OCI-LY7 (cell line): ENCODE measurements at places on chromosomes 5 and 9.

GRCh38 chr9:85199866-85200495, 530.5 kb downstream of the NTRK2 start:
- DNase-seq: no peak

- no peak for DNase-seq
These were observed 338.3 kb downstream of the RAB3C start for GRCh38 chr5:58921159-58921558.

DNA sequence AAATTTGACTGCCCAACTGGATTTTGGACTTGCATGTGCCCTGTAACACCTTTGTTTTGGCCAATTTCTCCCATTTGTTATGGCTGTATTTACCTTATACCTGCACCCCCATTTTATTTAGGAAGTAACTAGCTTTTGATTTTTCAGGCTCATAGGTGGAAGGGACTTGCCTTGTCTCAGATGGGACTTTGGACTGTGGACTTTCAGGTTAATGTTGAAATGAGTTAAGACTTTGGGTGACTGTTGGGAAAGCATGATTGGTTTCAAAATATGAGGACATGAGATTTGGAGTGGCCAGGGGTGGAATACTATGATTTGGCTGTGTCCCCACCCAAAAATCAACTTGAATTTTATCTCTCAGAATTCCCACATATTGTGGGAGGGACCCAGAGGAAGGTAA, 490.2 kb downstream of the PRR16 start:
- no peak for DNase-seq

DNA sequence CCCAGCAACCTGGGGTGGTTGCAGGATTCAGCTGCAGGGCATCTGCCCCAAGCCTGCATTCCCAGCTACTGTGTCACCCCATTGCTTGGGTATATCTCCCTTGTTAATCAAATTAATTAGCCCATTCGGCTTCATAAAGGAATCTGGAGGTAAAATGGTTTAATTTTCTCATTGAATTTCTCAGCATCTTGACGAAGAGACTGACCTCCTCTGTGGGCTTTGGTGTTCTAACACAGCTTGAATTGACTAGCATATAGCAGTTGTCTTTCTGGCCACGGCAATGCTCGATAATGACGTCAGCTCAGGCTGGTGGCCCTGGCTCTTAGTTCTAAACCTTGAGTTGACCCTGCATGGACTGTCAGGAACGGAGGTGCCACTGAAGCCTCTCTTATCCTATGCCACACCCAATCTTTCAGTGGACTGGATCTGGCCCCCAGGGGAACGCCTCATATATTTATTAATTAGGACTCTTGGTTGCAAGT, 72.4 kb downstream of the MSX2 start:
- DNase-seq: no peak

DNA sequence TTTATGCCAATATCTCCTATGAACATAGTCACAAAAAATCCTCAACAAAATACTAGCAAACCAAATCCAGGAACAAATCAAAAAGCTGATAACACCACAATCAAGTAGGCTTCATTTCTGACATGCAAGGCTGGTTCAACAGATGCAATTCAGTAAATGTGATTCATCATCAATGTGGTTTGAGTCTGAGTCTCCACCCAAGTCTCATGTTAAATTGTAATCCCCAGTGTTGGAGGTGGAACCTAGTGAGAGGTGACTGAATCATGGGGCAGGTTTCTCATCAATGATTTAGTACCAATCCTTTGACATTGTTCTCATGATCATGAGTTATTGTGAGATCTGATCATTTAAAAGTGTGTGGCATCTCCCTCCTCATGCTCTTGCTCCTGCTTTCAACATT, 1072.7 kb downstream of the NR2F1-AS1 start:
- no peak for DNase-seq

DNA sequence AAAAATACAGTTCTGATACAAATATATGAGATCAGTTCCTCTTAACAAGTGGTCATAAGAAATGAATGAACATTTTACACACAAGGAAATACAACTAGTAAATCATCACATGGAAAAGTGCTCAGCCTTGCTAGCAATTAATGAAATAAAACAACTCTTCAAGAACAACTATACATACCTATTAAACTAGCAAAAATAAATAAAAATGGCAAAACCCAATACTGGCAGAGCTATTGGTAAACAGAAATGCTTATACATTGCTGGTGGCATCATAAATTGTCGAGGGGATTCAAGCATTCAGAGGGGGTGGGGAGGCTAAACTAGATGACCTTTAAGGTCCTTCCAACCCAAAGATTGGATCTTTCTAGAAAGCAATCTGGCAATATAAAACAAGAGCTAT, 5.9 kb upstream of the FRRS1L start:
- no peak for DNase-seq

DNA sequence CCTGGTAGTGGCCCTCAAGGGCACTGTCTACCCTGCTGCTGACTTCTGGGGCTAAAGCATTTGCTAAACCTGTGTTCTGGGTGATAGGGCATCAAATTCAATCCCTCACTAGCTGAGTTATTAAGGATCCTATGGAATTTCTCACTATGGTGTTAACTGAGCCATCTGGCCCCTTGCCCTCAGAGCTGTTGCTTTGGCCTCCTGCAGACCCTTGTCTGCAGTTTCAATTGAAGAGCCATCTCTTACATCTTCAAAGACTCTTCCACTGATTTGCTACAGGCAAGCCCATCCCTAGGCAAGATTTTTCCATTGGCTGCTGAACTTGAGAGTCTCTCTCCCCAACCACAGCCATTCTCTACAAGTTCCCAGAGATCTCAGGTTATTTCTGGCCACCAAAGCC, 418.2 kb downstream of the ZNF608 start:
- no peak for DNase-seq

DNA sequence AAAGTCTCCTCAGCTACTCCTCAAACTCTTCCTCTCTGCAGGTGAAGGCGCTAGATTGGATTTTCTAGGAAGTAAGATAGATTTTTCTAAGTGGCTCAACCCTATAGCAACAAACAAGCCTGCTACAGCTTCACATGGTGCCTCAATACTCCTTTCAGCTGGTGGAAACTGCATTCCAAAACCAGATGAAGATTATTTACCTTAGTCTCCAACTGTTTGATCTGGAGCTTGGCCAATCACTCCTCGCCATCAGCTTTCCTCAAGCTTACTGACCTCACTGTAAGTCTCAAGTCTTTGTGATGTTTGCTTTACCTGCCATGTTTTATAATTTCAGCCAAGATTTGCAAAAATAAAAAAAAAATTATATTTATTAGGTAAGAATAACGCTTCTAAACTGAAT, 622.4 kb downstream of the CHSY3 start:
- no peak for DNase-seq

GRCh38 chr5:145509336-145510136, 325.6 kb downstream of the PRELID2 start:
- no peak for DNase-seq

- no peak for DNase-seq
These were observed 55.3 kb upstream of the TGFBR1 start for GRCh38 chr9:99049641-99050040.

DNA sequence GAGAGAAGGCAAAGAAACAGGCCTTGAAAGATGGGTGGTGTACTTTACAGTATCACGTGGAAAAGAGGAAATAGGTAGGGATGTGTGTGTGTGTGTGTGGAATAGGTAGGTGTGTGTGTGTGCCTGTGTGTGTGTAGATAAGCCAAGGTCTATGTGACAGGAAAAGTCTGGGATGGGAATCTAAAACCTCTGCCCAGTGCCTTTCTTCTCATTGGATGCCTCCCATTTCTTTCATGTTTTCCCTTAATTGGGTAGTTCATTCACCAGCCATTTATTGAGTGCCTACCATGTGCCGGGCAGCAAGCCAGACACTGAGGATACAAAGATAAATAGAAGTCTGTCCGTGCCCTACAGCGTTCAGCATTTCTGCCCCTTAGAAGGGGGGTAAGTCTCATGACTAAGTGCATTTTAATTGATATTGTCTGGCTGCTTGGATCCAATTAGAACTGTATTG, 1.0 kb downstream of the URM1 start:
- DNase-seq: peak; percentile 17

- DNase-seq: no peak
These were observed 11.2 kb upstream of the PARP8 start for GRCh38 chr5:50655067-50655809.

DNA sequence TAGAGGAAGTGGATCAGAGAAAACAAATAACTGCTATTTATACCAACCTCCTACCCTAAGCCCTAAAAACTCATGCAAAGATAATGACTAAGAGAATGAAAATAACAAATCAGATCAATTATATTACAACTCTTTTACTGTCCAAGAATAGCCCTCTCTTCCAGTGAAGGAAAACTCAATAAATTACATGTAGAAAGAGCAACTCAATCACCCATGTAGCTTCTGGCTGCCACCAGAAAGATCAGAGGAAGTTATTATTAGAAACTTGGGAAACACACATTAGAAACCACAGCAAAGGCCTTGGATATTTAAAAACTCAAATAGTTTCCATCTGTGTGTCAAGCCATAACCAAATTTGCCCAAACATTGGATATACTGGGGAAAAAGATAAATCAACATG, 134.0 kb upstream of the TARS1 start:
- DNase-seq: no peak

- no peak for DNase-seq
These were observed 31.6 kb downstream of the ABLIM3 start for GRCh38 chr5:149172709-149173505.

- DNase-seq: no peak
These were observed 54.5 kb downstream of the ELL2 start for GRCh38 chr5:95907067-95907705.

- no peak for DNase-seq
These were observed 62.3 kb downstream of the FOXI1 start for GRCh38 chr5:170168002-170168401.

DNA sequence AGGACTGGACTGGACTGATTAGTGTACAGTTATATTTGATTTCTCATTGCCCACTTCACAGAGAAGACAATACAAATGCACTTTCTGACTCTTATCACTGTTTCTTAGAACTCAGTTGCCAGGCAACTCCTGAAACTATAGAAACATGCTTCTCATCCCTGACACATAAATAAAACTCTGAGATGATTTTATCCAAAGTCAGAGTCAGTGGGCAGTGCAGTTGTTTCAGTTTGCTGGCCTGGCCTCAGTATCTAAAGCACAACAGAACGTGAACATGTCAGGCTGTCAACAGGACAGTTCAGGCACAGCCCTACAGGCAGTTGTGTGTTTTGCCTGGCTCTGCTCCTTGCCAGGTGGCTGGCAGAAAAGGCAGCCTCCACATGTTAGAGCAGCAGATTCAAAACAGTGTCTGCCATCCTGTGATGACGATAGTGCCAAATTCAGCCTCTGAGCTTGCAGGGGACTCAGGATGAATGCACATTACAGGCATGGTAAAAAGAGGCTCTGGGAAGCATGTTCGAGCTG, 65.1 kb upstream of the CCDC152 start:
- DNase-seq: no peak

- DNase-seq: no peak
These were observed 218.0 kb upstream of the C9orf72 start for GRCh38 chr9:27791311-27791710.

DNA sequence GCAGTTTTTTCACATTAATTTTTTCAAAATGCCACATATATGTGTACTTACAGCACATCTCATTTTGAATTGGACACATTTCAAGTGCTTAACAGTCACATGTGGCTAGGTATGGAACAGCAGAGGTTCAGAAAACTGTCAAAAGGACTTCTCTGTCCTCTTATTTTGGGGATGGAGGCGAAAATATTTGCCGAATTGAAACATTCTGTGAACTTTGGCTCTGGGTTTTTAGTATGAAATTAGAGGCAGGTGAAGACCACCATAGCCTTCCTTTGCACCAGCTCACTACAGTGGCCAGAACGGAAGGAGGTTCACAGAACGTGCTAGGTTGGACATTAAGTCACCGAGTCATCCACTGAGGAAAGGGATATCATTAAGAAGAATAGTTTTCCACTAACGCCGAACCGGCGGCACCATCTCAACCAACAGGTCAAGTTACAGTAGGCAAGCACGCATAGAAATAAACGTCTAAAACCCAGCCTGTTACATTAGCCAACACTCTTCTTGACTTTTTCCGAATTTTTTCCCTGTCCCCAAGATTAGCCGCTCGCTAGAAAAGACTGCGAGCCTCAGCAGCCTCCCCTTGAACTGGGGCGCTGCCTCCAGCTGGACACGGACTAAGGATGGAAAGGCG, 1.8 kb upstream of the TLE4 start:
- peak; percentile 27 for DNase-seq

DNA sequence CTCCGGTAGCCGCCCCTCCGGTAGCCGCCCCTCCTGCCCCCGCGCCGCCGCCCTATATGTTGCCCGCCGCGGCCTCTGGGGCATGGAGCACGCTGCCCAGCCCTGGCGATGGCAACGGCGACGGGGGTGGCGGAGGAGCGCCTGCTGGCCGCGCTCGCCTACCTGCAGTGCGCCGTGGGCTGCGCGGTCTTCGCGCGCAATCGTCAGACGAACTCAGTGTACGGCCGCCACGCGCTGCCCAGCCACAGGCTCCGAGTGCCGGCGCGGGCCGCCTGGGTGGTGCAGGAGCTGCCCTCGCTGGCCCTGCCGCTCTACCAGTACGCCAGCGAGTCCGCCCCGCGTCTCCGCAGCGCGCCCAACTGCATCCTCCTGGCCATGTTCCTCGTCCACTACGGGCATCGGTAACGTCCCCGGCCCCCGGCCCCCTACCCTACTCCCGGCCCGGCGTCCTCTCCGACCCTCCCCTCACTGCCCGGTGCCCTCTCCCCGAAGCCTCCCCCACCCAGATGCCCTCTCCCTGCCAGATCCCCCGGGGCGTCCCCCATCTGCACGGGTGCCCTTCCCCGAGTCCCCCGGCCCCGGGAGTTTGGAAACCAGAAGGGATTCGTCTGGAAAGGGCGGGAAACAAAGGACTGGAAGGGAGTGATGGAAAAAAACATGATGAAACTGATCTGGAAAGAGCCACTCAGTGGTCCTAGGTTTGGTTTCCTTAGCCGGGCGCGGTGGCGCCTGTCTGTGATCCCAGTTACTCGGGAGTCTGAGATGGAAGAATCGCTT, 417 bp downstream of the SRD5A1 start:
- DNase-seq: no peak

- no peak for DNase-seq
These were observed 493.0 kb upstream of the WWC1 start for GRCh38 chr5:167798448-167798847.

DNA sequence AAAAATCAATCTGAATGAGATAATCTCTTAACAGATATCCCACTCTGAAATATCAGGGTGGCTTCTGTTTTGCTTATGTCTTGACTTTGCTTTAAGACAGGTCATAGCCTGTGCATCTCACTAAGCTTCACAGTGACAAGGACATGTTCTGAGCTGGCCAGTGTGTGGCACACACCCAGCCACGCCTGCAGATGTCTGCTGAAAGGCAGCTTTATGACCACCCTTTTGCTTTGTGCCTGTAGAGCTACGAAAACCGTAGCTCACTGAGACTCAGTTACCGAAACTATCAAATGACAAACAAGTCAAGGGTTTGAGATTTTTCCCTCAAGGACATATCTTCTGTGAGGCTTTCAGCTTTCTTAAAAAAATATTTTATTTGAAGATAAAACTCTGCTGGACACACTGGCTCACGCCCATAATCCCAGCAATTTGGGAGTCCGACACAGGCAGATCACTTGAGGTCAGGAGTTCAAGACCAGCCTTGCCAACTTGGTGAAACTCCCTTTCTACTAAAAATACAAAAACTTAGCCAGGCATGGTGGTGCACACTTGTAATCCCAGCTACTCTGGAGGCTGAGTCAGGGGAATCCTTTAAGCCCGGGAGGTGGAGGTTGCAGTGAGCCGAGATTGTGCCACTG, 233.2 kb downstream of the SPATA31A1 start:
- no peak for DNase-seq

GRCh38 chr9:785997-786396, 55.5 kb upstream of the DMRT1 start:
- no peak for DNase-seq

GRCh38 chr5:141843156-141843927, 34.9 kb downstream of the PCDH1 start:
- DNase-seq: no peak
